Stimulated activated CD4-positive, alpha-beta T cell treated with anti-CD3 and anti-CD28 coated beads, TNF-alpha, amount 100 ng/mL, for 1 hour (primary cell): ENCODE measurements at places on chromosomes 1 and 21.

DNA sequence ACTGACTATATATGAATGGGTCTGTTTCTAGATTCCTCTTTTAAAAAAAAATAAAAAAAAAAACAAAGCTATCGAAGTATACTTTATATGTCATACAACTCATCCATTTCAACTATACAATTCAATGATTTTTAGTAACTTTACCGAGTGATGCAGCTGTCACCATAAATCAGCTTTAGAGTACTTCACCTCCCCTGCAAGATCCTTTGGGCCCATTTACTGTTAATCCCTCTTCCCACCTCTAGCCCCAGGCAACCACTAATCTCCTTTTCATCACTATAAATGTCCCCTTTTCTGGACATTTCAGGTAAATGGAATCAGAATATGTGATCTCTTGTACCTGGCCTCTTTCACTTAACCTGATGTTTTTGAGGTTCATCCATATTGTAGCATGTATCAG, 133.9 kb downstream of the PEX14 start:
- no peak for DNase-seq

GRCh38 chr1:97384294-97384968, 536.4 kb downstream of the DPYD start:
- no peak for DNase-seq

DNA sequence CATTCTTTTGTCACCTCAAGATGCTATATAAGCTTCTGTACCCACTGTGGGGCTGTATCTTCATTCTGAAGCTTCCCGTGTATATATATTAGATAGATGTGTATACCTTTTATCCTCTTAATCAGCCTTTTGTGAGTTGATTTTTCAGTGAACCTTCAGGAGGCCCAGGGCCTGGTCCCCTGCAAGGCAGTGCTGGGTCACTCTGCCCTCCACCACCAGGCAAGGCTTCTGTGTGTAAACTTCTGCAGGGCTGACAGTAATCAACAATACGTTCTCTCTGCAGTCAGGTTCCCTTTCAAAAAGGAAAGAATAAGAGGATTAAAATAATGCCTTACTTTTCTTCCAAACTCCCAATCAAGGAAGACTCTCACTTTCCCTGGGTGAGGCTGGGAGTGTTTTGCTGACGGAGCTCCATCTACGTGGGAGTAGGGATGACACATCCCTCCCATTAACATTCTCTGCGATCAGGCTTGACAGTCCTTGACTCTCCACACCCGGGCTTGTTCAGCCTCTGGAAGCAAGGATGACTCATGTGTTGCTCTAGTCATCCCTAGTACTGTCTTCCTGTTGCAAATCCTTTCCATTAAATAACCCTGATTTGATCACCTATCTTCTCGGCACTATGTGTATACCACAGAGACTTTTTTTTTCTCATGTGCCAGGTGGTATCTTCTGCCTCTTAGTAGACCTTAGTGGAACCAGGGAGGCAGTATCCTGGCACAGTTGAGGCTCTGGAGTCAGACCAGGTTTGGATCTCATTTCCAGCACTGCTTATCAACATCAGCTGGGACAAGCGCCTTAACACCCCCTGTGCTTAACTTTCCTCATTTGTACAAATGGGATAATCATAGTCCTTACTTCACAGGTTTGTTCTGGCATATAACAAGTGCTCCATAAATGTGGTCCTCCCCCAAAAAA, 70.3 kb upstream of the KCNK1 start:
- no peak for DNase-seq

GRCh38 chr1:57422271-57423134, 1.4 kb downstream of the DAB1 start:
- no peak for DNase-seq

GRCh38 chr1:11653101-11653860, 948 bp downstream of the FBXO2 start:
- no peak for DNase-seq

- DNase-seq = no peak
These were observed 6.4 kb downstream of the RIPK4 start for GRCh38 chr21:41760411-41760810.

DNA sequence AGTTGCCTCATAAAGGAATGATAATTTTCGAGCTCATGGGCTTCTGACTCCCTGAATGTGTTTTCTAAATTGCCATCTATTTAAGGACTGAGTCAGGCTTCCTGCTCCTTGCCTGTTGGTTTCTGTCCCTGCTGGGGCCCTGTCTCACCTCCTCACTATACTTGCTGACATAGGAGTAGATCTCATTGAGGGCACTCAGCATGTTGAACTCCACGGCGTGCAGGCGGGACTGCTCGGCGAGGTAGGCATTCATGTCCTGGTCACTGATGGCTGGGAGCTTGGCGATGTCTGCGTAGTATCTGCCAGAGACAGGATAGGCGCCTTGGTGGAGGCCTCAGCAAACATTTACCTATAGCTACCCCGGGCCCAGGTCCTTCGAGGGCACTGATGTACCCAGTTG, 116.9 kb upstream of the CD34 start:
- DNase-seq = no peak
